NCI-H510A (cell line): ENCODE measurements at places on chromosomes 4 and X.

GRCh38 chr4:176436293-176436973, 116.7 kb downstream of the SPCS3 start:
- DNase-seq = no peak

GRCh38 chrX:131763674-131764073, 219.8 kb downstream of the OR13H1 start:
- no peak for DNase-seq

DNA sequence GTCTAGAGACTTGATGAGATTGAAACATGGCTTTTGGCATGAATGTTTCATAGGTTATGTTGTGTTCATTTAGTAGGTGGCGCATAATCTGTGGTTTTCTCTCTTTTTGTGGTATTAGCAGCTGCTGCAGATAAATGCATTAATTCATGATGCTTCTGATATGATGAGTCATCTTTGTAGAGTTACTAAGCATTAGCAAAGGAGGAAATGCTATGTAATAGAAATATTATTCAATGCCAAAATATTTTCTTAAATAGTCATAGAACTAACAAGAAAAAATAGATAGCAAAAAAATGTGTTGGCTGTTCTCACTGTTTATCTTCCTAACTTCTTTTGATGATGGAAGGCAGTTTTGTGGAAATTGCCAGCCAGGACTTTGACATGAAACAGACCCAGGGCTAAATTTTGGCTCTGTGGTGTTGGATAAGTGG, 3.6 kb downstream of the ZXDB start:
- DNase-seq = no peak

- no peak for DNase-seq
Measured at GRCh38 chr4:56637154-56637553, 43.9 kb downstream of the HOPX start.

DNA sequence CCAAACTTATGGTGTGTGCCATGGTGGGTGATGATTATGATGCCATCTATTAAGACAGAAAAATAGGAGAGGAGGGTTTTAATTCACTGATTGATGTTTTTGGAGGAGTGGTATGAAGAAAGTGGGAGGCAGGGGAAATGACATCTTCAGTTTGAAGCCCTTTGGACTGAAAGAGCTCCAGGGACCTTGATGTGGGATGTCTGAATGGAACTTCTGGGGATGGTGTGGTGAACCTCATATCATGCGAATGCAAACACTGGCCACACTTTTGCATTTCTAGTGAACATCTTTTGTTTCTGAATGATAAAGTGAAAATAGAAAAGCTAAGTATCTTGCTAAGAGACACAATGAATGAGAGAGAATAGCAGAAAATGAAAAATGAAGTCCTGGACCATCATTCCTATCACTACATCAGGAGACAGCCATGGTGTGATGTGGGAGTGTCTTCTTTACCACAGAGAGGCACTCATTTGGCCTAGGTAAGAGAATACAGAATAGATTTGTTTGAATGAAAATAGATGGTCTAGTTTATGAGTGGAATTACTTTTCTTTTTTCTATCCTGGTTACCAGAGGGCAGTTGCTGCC, 123.5 kb downstream of the ZNF827 start:
- no peak for DNase-seq

DNA sequence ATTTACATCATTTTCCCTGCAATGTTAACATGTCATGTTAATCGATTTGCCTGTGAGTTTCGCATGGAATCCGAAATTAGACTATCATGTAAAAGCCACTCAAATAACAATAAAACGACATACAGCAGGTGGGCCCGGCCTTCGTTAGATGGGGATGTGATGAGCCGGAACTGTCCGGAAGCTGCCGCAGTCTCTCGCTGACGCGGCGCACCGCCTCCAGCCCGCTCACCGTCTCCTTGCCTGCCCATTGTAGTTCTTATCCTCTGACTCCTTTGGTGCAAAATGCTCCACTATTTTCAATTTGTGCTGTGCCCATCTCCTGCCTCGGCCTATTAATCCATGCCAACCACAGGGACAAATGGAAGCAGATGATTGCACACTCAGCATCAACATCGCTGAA, 877.5 kb upstream of the TENM3 start:
- no peak for DNase-seq

GRCh38 chr4:36285784-36286480, 4.5 kb downstream of the DTHD1 start:
- DNase-seq = no peak

- DNase-seq = no peak
Measured at GRCh38 chr4:110071466-110071865, 126.9 kb downstream of the ELOVL6 start.

GRCh38 chrX:17007134-17007768, 60.8 kb downstream of the REPS2 start:
- DNase-seq = no peak

DNA sequence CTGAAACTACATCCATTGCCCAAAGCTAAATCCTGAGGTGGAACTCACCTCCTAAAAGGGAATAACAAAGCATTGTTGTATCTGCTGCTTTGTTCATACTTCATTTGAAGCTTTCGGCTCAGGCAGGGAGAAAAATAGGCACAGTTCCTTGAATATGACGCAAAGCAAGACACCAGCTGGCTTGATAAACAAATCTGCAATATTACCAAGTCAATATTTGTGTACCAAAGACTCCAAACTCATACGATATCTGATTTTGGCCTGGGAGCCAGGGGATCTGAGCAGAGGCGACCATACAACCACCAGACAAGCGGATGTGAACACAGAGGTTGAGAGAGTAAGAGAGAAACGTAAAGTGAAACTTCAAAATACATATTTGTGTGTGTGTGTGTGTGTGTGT, 34.8 kb upstream of the RAP1GDS1 start:
- DNase-seq = no peak

DNA sequence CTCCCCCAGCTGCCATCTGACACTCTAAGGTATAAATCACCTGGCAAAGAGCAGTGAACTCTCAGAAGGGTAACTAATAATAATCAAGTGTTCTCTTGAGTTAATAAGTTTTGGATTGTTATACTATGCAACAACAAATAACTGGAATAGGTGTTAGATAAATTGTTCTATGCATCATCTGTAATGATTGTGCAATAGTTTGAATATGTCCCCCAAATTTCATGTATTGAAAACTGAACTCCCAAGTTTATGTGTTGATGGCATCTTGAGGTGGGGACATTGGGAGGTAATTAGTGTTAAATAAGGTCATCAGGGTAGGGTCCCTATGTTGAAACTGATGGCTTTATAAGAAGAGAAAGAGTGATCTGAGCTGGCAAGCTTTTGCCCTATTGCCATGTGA, 272.7 kb upstream of the TAPT1 start:
- DNase-seq = no peak

DNA sequence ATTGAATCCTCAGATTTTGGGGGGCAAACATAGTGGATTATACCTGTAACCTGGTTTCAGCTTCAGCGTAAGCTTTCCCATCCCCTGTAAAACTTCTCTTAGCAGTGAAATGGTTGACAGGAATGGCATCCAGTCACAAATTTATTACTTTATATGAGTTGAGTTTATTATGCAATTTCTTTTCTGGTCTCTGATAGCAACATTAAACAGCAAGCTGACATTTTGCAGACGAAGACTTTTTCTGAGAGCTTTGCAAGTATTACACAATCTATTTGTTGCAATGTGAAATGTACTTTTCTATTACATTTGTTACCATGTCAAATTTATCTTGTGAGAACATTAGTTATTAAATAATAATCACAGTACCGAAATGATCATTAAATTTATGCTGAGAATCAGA, 60.6 kb downstream of the GSPT2 start:
- no peak for DNase-seq

DNA sequence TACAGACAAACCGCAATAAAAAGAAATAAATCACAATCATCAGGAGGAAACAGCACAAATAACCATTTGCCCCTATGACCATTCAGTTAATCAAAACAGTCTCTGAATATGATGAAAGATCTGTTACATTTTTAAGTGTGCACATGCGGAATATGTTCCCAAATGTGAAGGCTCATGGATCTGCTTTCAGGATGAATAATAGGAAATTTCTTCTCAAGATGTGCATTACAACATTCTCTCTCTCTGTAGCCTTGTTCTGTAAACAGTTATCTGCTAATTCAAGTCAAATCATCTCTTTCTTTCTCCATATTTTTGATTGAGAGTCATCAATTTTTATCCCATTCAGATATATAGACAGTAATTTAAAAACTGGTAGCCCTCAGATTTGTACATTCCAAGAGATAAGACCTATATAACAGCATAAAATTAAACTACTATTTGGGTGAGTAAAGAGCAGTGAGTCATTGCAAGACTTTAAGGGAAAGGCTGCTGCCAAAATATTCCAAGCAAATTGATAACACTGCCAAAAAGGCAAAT, 433.9 kb upstream of the ATOH1 start:
- DNase-seq = no peak

GRCh38 chrX:129980540-129981199, 1.8 kb upstream of the BCORL1 start:
- no peak for DNase-seq

GRCh38 chr4:61527888-61528287, 327.8 kb downstream of the ADGRL3 start:
- DNase-seq = no peak

- peak; percentile 6 for DNase-seq
Measured at GRCh38 chrX:123184866-123185276, 793 bp downstream of the GRIA3 start.

- no peak for DNase-seq
Measured at GRCh38 chrX:120321520-120322281, 10.4 kb upstream of the TMEM255A start.

DNA sequence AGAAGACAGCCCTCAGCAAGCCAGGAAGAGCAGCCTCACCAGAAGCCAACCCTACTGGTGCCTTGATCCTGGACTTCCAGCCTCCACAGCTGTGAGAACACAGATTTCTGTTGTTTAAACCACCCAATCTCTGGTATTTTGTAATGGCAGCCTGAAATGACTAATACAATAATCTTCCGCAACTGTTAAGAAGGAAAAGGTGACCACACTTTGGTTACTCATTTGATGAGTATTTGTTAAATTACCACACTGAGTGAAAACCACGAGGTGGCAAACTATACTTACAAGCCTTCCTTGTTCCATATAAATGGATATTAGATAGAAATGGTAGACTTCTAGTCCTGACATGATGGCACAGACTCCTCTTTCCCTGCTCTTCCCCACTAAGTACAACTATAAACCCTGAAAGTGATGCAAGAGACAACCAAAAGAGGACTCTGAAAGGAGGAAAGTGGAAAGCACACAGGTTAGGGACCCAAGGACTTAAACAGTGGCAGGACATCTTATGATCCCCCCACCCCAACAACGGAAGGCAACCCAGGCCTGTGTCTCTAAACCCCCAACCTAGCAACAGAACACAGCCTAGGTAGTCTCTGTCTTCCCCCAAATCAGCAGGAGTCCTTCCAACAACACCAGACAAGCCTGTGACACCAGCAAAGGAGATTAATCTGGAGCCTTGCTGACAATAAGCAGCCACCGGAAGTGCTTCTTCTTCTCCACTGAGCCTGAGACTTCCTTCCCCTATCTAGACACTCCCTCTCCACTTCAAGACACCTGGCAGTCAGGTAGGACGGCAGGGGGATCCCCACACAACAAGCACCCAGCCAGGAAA, 12.3 kb downstream of the ZNF182 start:
- DNase-seq = no peak

DNA sequence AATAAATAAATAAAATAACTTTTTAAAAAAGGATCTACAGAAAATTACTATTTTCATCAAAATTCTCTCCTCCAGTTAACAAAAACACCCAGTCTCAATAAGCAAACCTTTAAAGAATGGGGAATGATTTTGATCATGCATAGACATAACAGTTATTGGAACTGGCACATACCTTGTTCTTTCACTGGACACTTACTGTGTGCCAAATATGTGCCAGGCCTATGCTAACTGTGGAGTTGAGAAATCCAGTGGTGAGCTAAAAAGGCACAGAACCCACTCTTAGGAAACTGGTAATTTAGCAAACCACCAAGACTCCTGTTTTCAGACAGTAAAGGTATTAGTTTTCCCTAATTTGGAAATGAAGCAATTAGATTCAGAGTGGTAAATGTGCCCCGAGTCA, 39.1 kb downstream of the CLOCK start:
- no peak for DNase-seq

DNA sequence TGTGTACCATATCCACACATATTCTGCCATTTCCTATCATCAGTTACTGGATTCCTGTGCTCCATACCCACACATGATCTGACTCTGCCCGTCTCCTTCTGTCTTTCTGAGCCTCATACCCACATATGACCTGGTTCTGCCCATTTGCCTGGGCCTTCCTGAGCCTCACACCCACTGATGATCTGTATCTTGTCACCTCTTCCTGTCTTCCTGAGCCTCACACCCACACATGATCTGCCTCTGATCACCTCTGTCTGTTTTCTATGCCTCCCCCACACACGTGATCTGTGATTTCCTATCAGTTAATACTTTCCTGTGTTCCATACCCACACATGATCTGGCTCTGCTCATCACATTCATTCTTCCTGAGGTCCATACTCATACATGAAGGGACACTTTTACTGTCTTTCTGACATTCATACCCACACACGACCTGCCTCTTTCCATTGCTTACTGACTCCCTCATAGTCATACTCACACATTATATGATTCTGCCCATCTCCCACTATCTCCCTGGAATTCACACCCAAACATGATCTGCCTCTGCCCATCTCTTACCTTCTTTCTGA, 32.5 kb downstream of the SCML1 start:
- DNase-seq = no peak

DNA sequence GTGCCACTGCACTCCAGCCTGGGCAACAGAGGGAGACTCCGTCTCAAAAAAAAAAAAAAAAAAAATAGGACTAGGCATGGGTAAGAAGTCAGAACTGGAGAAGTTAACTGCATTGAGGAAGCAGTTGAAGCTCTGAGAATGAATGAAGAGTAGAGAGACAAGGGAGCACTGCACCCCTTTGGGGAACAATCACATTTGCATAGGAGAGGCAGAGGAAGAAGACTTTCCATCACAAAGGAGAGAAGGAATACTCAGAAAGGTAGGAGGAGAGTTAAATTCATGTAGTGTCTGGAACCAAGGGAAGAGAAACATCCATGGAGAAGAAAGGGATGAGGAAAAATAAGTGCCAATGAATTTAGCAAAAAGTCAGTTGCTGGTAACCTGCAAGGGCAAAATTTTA, 72.4 kb downstream of the GPC3 start:
- no peak for DNase-seq

- DNase-seq = no peak
Measured at GRCh38 chrX:110087485-110088356, 84.8 kb downstream of the TMEM164 start.

GRCh38 chrX:71143508-71143907, 1.1 kb upstream of the NLGN3 start:
- no peak for DNase-seq

GRCh38 chr4:183674153-183674552, 15.1 kb downstream of the TRAPPC11 start:
- DNase-seq = no peak

DNA sequence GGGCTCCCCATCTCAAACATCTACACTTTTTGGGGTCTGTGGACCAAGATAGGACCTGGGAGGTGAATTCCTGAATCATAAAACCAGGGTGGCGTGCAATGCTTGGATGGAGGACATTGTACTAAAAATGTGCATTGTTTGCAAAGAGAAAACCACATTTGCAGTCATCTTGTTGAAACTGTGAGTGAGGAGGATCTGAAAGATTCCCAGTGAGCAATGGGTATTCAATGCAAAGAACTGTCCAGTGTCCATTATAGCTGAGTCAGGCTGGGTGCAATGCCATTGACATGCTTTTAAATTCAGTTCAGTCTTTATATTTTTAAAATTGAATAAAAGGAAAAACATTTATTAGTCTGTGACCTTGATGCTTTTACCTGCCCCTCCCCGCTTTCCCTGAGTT, 215.7 kb downstream of the STK32B start:
- no peak for DNase-seq
